ENCODE measurements at places on chromosomes 7 and 10.

DNA sequence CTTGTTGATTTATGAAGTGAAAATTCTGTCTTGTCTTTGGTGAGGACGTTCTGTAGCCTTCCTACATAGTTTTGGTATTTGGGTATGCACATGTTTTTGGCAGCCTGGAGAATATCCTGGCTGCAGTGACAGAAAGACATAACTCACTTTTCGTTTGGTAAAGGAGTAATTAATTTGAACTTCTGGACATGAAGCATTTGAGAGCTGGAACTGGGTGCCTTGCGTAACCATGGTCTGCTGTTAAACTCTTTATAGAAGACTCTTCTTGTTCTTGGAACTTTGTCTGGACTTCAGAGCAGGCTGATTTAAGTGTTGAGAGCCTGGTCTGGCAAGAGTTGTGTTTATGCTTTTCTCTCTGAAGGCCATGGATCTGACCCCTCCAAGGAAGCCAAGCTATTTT lies 231.3 kb downstream of the LRMDA start:
- DNase-seq = peak; percentile 47

GRCh38 chr7:151647006-151647405 lies 127.3 kb upstream of the RHEB start:
- DNase-seq = no peak

GRCh38 chr7:101936223-101936610 lies 118.8 kb downstream of the CUX1 start:
- no peak for DNase-seq

DNA sequence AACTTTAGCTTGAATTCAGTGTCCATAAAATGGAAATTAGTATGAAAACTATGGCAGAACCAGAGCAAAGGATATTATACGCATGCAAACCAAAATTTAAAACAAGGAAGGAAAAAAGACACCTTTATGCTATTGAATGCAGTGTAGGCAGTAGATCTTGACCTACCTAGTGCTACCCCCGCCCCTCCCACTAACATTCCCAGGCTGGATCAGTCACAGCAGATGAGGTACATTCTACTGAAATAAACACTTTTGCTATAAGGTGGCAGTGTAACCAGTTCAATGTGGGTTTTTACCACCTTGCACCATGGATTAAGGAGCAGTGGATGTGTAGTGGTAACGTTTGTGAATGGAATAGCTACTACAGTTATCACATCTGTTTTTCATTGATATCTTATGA lies 27.9 kb downstream of the SRI start:
- no peak for DNase-seq

DNA sequence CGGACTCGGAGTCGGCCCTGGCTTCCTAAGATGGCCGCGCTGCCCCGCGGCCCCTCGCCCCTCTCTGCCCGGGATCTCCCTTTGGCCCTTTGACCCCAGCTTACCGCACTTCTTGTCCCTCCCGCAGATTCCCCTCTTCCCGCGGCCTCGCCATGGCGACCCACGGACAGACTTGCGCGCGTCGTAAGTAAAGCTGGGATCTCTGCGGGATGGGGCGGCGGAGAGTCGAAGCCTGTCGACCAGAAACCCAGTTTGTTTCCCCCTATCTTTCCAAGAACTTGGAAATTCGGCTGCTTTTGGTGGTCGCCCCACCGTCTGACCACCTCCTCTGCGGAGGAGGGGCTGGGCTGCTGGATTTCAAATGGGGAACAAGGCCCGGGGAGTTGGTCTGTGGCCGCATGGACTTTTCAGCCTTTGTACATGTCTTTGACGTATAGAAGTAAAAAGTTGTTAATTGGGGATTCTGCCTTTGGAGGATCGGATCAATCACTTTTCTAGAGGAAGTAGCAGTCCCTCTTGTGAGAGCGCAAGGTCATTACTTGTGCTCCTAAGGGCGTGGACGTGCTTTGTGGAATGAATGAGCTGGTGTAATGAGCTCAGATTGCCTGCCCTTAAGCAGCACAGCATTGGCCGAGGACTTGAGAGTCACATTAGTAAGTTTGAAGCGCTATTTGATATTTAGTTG lies 553 bp downstream of the VDAC2 start:
- DNase-seq = peak; percentile 39

GRCh38 chr7:70392256-70392876 lies 739.6 kb upstream of the GALNT17 start:
- DNase-seq = no peak

- DNase-seq = no peak
Measured at GRCh38 chr10:103067956-103068355, 125.1 kb downstream of the NT5C2 start.

DNA sequence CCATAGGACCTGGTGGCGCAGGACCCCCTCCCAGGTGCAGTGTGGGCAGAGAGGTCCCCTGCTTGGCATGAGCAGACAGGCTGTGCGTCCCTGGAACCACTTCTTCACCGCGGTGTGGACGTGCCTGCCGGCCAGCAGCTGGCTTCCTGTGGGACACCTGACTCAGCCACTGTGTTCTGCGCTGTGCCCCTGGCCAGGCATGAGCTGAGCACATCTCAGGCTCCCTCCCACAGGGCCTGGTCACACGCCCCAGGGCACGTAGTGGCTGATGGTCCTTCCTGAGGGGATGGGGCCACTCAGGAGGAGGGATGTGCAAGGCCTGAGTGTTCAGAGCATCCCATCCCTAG lies 3.5 kb upstream of the DEPP1 start:
- no peak for DNase-seq

All from MV-4-11 (cell line).